ENCODE measurements at places on chromosomes 5 and 9.

DNA sequence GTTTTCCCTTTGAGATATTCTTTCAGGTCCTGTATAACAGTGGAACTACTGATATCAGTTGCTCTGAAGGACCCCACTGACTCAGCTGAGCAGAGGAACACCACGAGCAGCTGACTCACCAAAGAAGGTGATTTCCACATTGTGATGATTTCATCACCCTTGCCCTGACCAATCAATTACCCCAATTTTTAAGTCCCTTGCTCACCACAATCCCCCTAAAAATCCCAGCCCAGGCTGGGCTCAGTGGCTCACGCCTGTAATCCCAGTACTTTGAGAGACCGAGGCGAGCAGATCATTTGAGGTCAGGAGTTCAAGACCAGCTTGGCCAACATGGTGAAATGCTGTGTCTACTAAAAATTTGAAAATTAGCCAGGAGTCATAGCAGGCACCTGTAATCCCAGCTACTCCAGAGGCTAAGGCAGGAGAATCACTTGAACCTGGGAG lies 125.3 kb upstream of the ABCA1 start:
- no peak for DNase-seq

DNA sequence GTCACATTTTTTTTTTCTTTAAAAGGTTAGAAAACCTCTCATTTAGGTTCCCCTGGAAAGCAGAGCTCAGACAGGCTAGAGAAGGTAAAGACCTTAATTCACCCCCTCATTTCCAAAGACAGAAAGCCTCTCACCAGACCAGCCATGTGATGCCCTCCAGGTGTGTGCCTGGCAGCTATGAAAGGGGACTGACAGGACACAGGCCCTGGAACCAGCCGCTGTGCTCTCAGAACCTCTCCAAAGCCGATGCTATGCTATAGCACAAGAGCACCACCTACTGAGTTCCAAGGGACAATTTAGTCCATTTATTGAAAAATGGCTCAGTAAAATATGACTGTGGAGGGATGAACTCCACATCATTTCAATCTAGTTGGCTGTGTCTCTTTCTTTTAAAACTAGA lies 48.8 kb downstream of the FANCC start:
- DNase-seq = peak; percentile 56

DNA sequence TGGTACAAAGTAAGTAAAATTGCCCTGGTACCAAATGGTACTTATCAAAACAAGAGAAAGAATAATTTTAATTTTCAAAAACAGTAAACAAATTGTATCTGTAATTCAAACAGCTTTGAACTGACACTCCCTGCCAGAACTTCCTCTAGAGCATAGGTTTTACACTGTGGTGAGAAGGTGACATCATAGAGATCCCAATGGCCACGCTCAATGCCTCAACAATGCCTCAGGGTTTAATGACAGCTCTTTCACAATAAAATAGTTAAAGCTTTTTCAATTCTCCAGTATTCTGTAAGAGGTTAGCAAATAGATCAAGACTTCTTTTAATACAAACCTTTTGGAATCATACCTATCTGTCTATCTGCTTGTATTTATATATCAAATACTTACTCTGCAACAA lies 437.1 kb downstream of the PRR16 start:
- no peak for DNase-seq

DNA sequence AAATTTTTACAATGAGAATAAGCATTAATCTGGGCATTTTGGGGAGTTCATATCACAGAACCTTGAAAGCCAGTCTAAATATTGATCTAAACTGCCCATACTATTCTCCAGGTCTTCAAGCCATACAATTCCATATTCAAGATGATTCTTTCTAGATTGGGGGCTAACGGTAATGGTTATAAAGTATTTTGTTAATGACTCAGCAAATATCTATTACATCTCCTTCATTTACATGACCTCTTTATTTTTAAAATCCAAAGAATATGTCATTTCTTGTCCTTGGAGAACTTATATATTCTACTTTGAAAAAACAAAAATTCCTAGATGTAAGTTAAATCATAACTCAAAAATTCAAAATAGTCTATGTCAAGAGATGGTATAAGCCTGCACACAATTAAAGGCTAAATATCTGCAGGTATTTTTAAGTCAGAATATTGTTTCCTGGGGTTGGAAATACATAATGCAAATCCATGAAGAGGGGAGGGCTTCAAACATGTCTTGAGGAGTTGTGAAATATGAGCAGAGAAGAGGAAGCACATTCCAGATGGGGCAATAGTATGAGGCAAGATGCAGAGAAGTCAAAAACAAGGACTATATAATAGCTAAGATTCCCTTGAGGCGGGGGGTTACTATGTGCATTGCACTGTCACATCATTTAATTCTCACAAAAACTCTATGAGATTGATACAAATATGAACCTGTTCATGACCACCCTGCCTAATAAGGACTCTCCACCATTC lies 526.4 kb downstream of the NR2F1-AS1 start:
- DNase-seq = no peak

DNA sequence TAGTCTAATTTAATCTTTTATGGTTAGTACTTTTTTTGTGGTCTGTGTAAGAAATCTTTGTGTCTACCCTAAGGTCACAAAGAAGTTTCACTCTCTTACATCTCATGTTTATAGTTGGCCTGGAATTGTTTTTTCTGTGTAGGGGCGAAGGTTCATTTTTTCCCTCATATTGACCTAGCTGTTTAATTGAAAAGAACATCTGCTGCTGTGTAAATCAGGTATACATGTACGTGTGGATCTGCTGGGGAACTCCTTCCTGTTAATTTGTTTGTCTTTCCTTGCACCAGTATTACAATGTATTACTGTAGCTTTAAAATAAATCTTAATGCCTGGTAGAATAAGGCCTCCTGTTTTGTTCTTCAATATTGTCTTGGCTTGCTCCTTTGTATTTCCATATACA lies 37.8 kb downstream of the EXOSC2 start:
- DNase-seq = no peak

DNA sequence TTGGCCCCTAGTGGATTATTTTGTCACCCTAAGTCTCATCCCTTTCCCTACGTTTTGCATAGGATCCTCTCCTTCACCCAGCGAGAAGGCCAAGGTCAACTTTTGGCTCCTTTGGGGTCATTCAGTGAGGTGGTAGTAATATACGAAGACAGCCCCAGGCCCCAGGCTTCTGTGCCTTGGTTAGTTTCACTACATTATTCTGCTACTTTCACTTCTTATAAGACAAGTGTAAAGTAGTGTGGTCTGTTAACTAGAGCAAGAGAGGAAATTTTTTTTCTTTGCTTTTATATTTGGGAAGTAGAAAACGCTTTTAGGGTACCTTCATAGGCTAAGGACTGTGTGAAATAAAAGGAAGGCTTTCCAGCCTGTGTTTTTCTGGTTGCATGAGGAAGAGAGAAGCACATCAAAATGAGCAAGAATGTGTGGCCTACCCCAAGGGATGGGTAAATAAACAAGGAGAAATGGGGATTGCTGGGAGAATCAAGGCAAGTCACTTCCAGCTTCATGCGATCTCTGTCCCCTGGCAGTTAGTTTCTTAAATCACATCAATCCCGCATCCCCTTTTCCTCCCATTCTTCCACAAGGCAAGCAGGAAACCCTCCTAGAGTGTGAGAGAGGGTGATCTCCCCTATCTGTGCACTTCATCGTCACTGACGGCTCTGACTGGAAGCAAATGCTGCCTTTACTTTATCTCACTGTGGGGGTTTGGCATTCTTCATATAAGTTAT lies 677.0 kb upstream of the WWC1 start:
- DNase-seq = no peak

DNA sequence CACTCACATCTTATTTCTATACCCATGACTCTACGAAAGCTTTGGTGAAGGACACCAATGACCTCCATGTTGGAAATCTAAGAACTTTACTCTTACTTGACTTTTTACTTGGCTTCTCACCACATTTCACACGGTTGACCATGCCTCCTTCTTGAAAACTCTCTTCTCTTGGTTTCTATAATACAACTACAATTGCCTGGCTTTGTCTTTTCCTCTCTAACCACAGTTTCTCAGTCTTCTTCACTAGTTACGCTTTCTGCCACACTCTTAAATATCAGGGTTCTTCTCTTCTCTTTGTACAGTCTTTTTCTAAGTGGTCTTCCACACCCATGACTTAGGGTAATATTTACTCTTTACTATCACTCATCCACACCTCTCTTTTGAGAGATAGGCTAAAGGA lies 2079.8 kb upstream of the WWC1 start:
- no peak for DNase-seq

GRCh38 chr5:40389591-40389990 lies 290.1 kb upstream of the PTGER4 start:
- DNase-seq = no peak

GRCh38 chr9:75046725-75047345 lies 18.7 kb upstream of the CARNMT1 start:
- DNase-seq = no peak

GRCh38 chr5:142569905-142570304 lies 116.0 kb downstream of the FGF1 start:
- DNase-seq = no peak

- DNase-seq = no peak
Observed at GRCh38 chr5:73908395-73908794, 282.4 kb downstream of the ARHGEF28 start.

GRCh38 chr9:78539904-78540303 lies 243.0 kb downstream of the PSAT1 start:
- no peak for DNase-seq

- no peak for DNase-seq
Observed at GRCh38 chr5:141692533-141692888, 10.5 kb upstream of the ARAP3 start.

GRCh38 chr9:419571-420171 lies 205.0 kb downstream of the DOCK8 start:
- DNase-seq = no peak

GRCh38 chr9:72733895-72734294 lies 212.5 kb downstream of the TMC1 start:
- DNase-seq = no peak

- DNase-seq = no peak
Observed at GRCh38 chr9:94811074-94811473, 84.6 kb downstream of the AOPEP start.

- no peak for DNase-seq
Observed at GRCh38 chr9:70581955-70582350, 167.5 kb upstream of the KLF9 start.

GRCh38 chr5:21810737-21811316 lies 1042.3 kb downstream of the CDH12 start:
- DNase-seq = peak; percentile 18

- DNase-seq = no peak
Observed at GRCh38 chr9:89789922-89790510, 185.2 kb downstream of the GADD45G start.

GRCh38 chr5:176737746-176738636 lies 72.4 kb upstream of the UNC5A start:
- DNase-seq = no peak

DNA sequence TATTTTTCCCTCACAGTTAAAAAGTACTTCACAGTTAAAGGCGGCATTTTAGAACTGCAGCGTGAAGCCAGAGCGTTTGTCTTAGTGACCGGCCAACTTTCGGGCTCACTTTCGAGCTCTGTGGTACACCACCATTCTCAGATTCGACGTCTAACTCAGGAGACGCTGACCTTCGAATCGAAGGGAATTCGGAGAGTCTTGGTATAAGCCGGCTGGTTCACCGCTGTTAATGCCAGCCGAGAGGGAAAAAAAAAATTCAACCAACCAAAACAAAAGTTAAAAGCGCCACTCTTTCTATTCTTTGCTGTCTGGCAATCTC lies 544 bp upstream of the SNX24 start:
- no peak for DNase-seq

- no peak for DNase-seq
Observed at GRCh38 chr5:172149073-172149472, 39.0 kb downstream of the STK10 start.

- no peak for DNase-seq
Observed at GRCh38 chr5:17828681-17829080, 194.4 kb downstream of the TAF11L14 start.

DNA sequence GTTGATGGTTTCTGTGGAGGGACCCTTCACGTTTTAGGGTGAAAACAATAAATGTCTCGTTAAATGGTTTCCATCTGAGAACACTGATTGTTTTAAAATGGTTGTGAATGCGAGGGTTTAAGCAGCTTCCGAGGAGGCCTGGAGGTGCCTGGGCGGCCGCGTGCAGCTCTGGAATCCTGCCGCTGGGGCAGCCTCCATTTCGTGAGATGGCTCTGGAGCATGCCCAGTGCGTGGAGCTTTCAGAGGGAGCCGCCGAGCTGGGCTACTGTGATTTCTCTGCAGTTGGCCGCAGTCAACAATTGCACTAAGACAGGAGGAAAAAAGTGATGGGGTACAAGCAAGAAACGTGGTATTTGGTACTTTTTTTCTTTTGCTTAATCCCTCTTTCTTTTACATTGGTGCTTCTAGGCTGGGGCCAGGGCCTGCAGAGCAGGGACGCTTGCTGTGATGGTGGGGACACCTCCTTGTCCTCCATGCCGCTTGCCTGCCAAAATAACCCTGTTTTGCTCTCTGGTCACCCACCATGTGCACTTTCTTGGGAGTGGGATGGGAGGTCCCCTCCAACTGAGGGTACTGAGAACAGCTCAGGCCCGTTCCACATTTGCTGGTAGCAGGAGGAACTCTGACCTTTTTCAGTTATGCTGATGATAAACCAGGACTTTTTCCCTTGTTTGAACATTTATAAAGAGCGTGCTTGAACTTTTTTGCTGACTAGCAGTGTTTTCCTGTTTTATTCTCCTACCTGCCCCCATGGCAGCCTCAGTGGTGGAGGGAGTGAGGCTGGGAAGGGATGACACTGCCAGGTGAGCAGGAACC lies 47.1 kb downstream of the EHMT1 start:
- no peak for DNase-seq

- no peak for DNase-seq
Observed at GRCh38 chr5:167952278-167952995, 339.0 kb upstream of the WWC1 start.

- peak; percentile 74 for DNase-seq
Observed at GRCh38 chr9:84668196-84669012, 1.1 kb upstream of the NTRK2 start.

GRCh38 chr9:84394036-84394435 lies 53.5 kb upstream of the SLC28A3 start:
- DNase-seq = no peak

DNA sequence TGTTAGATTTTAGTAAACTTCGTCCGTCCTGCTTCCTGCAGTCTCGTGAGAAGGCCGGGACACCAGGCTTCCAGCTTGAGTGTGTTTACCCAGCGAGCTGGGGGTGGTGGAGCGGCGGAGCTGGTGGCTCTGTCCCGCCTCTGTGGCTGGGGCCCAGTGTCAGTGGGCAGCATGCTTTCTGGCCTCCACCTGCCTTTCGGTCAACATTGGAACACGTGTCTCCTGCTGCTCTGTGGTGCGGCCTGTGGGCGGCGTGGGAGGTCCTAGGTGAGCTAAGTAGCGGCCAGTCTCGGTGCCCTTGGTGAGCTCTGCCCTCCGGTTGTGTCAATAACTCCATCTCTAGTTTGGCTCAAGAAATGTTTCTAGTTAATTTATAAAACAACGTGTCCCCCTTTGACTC lies 125.9 kb downstream of the GADD45G start:
- DNase-seq = no peak

DNA sequence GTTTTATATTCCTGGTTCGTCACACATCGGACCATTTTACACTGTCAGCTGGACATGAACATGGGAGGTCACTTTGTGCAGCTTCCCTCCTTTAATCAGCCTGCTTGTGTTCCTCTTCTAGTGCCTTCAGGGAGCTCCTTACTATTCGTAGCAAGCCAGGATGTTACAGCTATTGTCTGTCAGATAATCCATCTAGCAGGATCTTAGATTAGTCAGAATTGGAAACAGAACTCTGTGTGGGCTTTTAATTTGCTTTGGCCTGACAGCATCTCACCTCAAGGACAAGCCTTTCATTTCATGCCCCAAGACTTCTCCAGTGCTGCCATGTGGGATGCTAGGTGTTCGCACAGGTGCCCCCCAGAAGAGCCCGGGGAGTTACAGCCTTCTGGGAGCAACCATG lies 30.2 kb upstream of the EPB41L4B start:
- no peak for DNase-seq
